Keratinocyte (primary cell): ENCODE measurements at places on chromosomes 6 and 20. TPM values are rescaled to one million over a fixed set of nuclear protein-coding genes. Genes with fewer than 3 reads are reported as not detected.
A peak's percentile ranks its signal among the peaks of the same experiment; 100 is the strongest.

The TSPO2 gene
- polyA plus RNA-seq = not detected in 3 replicates

The ZBTB2 gene
- 9.4 to 11.9 TPM (median 10.9 TPM) in 3 replicates for polyA plus RNA-seq

The PABPC1L gene
- 27.2 to 31.4 TPM (median 29.8 TPM) in 3 replicates for polyA plus RNA-seq

DNA sequence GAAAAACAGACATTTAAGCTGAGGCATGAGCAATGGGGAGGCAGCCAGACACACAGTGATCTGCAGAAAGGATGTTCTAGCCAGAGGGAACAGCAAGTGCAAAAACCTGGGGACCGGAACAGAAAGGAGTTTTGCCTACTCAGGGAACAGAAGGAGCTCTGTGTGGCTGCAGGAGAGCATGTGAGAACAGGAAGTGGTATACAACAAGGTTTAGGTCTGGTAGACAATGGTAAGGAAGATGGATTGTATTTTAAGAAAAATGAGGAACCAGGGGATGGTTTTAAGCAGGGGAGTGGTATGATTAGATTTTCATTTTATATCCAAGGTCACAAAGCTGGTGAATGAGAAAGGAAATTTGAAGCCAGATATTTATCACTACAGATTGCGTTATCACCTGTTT, 157.5 kb downstream of the UNC5CL start:
- no peaks in the 10 kb centered on the region for H3K36me3 ChIP-seq
- H3K4me3 ChIP-seq = no peak overlapping the region
- DNase-seq = no peak
- peaks cover 10% of the 10 kb centered on the region for H3K4me1 ChIP-seq
- no peaks in the 10 kb centered on the region for H3K27me3 ChIP-seq
- H3K27ac ChIP-seq = no peak overlapping the region

DNA sequence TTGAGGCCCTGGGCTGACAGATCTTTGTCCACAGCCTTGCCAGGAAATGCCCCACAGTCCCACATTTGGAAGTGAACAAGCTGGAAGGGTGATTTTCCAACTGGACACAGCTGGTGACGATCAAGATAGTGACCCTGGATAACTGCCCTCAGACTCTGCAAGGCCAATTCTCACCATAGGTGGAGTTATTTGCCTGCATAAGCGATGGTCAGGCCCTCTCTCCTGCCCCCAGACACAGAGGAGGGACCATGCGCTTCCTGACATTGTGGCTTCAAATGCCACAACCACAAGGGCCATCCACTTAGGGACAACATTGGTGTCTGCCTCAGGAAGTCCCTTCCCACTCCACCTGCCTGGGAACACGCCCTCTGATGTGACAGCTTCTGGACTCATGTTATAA, 96.0 kb downstream of the JPH2 start:
- H3K36me3 ChIP-seq = no peaks in the 10 kb centered on the region
- no peak for DNase-seq
- peaks cover 24% of the 10 kb centered on the region for H3K4me1 ChIP-seq
- H3K27me3 ChIP-seq = no peaks in the 10 kb centered on the region
- H3K27ac ChIP-seq = no peak overlapping the region
- no peak overlapping the region for H3K4me3 ChIP-seq

GRCh38 chr6:75855052-75855451, 106.0 kb downstream of the MYO6 start:
- H3K4me1 ChIP-seq = peaks cover under 1% of the 10 kb centered on the region
- no peak overlapping the region for H3K4me3 ChIP-seq
- DNase-seq = peak; percentile 4
- no peaks in the 10 kb centered on the region for H3K27me3 ChIP-seq

The ADGRG6 gene
- polyA plus RNA-seq = 9.4 to 20.1 TPM (median 14.6 TPM) in 3 replicates

DNA sequence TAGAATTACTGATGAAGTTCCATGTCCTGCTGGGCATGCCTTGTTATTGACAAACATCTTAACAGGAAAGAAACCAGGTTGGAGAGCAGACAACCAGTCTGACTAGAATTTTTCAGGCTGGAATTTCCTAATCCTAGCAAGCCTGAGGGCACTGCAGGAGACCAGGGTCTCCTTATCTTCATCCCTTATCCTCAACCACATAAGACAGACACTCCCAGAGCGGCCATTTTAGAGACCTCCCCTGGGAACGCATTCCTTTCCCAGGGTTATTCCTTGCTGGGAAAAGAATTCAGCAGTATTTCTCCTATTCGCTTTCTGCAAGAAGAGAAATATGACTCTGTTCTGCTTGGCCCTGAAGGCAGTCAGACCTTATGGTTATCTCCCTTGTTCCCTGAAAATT, 803.7 kb downstream of the GRIK2 start:
- H3K36me3 ChIP-seq = no peaks in the 10 kb centered on the region
- no peak overlapping the region for H3K4me3 ChIP-seq
- H3K27ac ChIP-seq = no peak overlapping the region
- no peaks in the 10 kb centered on the region for H3K4me1 ChIP-seq
- DNase-seq = no peak

GRCh38 chr6:136656121-136656520, 105.9 kb upstream of the MAP7 start:
- H3K27ac ChIP-seq = no peak overlapping the region
- no peak for DNase-seq

The TRIM31 gene
- polyA plus RNA-seq = 0.06 TPM in 1 of 3 replicates, not detected in the others

GRCh38 chr6:45877970-45878590, 137.6 kb downstream of the CLIC5 start:
- no peak for DNase-seq
- H3K4me3 ChIP-seq = no peak overlapping the region
- no peaks in the 10 kb centered on the region for H3K4me1 ChIP-seq

The FRK gene
- polyA plus RNA-seq = 1.9 to 2.4 TPM (median 2.4 TPM) in 3 replicates

The PLEKHG1 gene
- 3.1 to 5.5 TPM (median 3.8 TPM) in 3 replicates for polyA plus RNA-seq

The SLC35D3 gene
- not detected in 3 replicates for polyA plus RNA-seq

GRCh38 chr20:45497971-45498494, 17.4 kb downstream of the SPINT3 start:
- no peaks in the 10 kb centered on the region for H3K4me1 ChIP-seq
- H3K27ac ChIP-seq = no peak overlapping the region
- no peak overlapping the region for H3K4me3 ChIP-seq
- DNase-seq = no peak
- peaks cover 18% of the 10 kb centered on the region for H3K27me3 ChIP-seq

- no peak overlapping the region for H3K27ac ChIP-seq
- H3K4me3 ChIP-seq = no peak overlapping the region
- no peaks in the 10 kb centered on the region for H3K27me3 ChIP-seq
- no peak for DNase-seq
Observed at GRCh38 chr20:9401371-9401770, 113.0 kb upstream of the LAMP5 start.

The GPR63 gene
- polyA plus RNA-seq = 0.79 to 1.9 TPM (median 1.6 TPM) in 3 replicates

DNA sequence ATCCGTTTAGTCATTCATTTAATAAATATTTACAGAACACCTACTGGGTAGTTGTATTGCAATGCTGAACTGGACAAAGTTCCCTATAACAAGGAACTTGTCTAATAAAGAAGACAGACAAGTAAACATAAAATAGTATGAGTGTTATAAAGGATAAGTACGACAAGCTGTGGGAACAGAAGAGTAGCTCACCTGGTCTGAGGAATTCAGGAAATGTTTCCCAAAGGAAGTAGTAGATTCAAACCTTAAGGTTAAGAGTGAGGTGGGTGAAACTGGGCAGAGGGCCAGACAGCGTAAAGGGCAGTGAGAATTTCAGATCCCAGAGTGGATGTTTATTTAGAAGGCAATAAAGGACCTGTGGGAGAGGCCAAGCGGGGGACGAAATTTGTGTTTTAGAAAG, 72.3 kb upstream of the CD2AP start:
- no peaks in the 10 kb centered on the region for H3K4me1 ChIP-seq
- H3K27me3 ChIP-seq = no peaks in the 10 kb centered on the region
- H3K4me3 ChIP-seq = no peak overlapping the region
- H3K36me3 ChIP-seq = no peaks in the 10 kb centered on the region
- no peak overlapping the region for H3K27ac ChIP-seq

GRCh38 chr6:10556589-10556988, 35.4 kb downstream of the GCNT2 start:
- no peak overlapping the region for H3K27ac ChIP-seq
- DNase-seq = no peak
- no peaks in the 10 kb centered on the region for H3K36me3 ChIP-seq
- no peak overlapping the region for H3K4me3 ChIP-seq
- peaks cover 7% of the 10 kb centered on the region for H3K4me1 ChIP-seq
